ENCODE measurements at places on chromosomes 3 and 15. TPM values are rescaled to one million over a fixed set of nuclear protein-coding genes. Genes with fewer than 3 reads are reported as not detected.
A peak's percentile ranks its signal among the peaks of the same experiment; 100 is the strongest.

DNA sequence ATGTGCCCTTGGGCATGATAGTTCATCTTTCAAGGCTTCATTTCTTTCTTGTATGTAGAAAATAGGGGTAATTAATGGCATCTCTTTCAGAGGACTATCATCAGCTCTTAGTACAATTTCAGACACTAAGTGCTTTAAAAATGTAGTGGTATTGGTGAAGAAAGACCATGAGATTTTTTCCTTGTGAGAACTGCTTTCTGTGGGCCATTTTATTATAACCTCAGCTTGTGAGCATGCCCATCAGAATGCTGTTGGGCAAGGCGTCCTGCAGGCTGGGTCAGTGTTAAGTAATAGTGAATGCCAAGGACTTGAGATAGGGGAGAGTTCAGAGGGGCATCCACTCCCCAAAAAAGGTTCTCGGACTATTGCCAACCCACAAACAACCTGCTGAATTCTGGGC, 187.9 kb downstream of the GHSR start:
- no peak for DNase-seq

- DNase-seq = no peak
These were observed 296.6 kb downstream of the NR2F2 start for GRCh38 chr15:96627031-96627568.

- DNase-seq = no peak
These were observed 15.3 kb downstream of the B3GNT5 start for GRCh38 chr3:183268366-183268765.

DNA sequence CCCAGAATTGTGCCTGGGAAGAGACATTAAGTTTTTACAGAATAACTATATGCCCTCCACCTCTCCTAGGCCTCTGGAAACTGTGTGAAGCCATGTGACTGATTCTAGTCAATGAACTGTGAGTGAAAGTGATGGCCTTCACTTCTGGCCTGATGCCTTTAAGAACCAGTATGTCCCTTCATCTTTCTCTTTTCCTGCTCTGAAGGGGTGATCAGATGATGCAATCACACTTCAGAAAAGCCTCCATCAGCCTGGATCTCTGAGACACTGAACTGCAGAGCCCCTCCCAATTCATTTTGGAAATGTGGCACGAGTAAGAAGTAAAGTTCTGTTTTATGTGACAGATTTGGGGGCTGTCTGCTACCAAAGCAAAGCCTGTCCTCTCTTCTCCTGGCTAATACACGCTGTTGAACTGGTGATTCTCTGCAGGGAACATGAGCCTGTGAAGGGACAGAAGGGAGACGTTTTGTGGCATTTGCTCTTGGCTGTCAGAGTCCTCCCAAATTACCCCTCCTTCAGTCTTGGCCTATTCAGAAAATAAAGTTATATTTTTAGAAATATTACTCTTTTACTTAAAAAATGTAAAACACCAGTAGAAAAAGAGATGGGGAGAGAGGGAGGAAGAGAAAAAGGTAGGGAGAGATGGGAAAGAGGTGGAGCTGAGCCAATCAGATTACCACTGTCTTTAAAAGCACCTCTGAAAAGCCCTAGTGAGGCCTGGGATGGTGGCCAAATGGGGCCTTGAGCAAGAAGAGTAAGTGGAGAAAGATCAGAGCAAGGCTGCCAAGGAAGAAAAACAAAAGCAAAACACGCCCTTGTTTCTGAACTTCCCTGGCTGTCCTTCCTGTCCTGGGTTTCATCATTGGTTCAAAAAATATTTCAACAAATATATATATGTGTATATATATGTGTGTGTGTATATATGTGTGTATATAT, 40.9 kb upstream of the RYK start:
- DNase-seq = no peak

DNA sequence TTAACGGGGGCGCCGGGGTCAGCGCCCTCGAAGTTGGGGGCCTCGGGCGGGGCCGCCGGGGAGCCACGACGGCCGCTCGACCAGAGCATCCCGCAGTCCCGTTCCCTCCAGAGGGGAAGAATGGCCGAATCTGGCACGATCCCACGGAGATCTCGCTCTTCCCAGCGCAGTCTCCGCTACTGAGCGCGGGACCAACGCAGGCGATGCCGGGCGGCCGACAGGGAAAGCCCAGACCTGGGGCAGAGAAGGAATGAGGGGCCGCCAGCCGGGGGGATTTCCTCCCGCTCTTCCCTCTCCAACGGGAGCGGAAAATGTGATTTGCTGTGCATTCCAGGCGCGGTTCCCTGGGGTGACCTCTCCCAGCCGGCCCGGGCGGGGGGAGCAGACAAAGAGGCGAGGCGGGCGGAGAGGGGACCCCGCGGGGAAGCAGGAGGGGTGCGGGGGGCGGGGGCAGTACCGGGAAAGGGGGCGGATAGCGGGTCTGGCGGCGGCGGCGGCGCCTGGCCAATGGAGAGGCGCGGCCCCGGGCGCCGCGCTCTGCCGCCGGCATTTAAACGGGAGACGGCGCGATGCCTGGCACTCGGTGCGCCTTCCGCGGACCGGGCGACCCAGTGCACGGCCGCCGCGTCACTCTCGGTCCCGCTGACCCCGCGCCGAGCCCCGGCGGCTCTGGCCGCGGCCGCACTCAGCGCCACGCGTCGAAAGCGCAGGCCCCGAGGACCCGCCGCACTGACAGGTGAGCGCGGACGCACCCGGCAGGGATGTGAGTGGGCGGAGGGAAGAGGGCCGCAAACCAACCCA, at the start of gene GREM1:
Gene GREM1, plus strand, starts transcription at position 579 of the 801 bp plus-strand sequence. CDS start 12,687 bp downstream, outside the sequence.
- DNase-seq = no peak

- DNase-seq = no peak
These were observed 32.5 kb downstream of the RYR3 start for GRCh38 chr15:33343275-33343674.

DNA sequence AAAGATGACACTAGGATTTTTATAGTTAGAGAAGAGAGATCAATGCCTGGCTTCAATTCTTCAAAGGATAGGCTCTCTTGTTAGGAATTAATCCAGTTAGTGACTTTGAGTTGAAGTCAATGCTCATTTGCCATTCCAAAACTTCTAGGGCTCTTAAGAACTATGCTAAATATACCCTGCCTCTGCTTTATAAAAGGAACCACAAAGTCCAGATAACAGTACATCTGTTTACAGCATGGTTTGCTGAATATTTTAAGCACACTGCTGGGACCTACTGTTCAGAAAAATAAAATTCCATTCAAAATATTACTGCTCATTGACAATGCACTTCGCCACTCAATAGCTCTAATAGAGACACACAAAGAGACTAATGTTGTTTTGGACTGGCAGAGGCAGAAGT, 786.6 kb upstream of the DPPA4 start:
- no peak for DNase-seq

DNA sequence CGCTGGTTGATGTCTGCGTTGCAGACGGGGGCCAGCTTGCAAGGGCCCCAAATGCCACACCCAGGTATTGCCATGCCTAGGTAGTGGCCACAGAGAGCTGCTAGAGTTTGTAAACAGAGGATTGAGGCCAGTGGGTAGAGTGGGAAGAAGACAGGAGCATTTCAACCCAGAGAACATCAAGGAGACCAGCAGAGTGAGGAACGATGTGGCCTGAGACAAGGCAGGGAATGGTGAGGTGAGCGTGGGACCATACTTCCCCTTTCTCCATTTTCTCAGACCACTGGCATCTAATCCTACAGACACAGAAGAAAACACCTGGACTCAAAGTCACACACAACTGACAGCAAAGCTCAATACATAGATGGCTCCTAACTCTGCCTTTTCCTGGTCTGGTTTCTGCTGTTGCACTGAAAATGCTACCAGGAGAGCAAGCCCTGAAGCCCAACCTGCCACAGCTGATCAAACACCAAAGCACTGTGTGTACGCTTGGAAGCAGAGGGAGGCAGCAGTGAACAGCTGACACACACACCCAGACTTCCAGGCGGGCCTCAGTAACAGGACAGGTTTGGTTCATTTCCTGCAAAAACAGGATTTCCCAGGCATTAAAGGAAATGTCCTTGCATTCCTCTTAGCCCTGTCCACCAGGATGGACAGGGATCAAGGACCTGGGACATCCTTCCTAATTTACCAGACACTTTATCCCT, 1.6 kb downstream of the FAM174B start:
- no peak for DNase-seq

DNA sequence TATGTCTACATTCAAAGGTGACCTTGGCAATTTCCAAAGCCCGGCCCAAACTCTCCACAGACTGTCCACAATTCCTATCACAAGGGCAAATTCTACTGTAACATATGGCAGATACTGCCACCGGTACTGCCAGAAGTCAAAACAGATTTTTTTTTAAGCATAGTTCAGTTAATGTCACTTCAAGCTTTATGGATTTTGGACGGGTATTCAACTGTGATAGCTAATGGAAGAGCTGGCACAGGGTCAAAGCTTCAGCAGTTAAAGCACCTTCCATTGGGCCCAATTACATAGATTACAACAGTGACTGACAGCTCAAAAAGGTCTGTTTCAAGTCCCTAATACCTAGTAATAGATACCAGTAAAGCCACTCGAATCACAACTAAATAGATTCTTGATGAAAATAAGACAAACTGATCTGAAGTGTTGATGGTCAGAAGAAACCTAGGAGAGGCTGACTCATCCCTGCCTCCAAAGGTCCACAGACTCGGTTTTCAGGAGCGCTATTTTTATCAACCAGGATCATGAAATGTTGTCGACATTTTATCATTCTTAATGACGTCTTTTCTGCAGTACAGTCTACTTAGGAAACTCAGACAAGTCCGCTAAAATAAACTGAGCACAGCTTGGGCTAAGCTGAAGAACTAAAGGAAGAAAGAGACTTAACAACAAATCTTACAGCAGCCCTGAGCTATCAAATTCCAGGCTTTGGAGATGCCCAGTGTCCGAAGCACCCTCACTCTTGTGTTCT, 38.7 kb downstream of the ANXA2 start:
- no peak for DNase-seq

DNA sequence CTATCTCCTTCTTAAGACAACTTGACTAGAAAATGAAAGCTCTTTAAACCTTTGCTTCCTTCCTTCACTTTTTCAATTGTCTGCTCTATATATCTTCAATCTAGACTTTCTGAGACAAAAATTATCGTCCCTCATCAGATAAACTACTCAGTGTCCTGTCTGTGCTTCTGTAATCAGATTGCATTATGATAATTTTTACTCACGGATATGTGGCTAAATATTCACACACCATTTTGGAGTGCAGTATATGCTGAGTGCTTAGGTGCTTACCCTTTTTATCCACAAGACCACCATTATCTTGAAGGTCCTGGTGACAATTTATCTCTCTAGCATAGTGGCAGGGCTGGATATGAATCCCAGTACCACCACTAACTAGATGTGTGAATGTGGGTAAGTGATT, 1012.3 kb downstream of the TUSC7 start:
- no peak for DNase-seq

DNA sequence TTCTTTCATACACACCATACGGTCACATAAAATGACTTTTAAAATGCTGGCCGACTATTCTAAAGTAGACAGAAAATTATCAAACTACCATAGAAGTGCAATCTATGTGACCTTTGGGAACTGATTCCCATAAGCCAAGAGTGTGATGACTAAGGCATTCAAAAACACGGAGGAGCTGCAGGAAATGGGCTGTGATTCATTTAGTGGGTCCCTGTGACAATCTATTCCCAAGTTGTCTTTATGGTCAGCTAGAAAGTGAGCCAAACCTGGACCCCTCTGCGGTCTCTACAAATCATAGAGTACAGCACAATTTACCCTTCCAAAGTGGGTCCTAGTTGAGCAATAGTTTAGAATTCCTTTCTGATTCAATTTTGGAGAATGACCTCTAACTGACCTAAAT, 251.5 kb upstream of the CBLB start:
- DNase-seq = no peak

- no peak for DNase-seq
These were observed 173.3 kb downstream of the RAB11A start for GRCh38 chr15:66042624-66043023.

GRCh38 chr3:177813322-177813721, 616.0 kb upstream of the TBL1XR1 start:
- DNase-seq = peak; percentile 79

DNA sequence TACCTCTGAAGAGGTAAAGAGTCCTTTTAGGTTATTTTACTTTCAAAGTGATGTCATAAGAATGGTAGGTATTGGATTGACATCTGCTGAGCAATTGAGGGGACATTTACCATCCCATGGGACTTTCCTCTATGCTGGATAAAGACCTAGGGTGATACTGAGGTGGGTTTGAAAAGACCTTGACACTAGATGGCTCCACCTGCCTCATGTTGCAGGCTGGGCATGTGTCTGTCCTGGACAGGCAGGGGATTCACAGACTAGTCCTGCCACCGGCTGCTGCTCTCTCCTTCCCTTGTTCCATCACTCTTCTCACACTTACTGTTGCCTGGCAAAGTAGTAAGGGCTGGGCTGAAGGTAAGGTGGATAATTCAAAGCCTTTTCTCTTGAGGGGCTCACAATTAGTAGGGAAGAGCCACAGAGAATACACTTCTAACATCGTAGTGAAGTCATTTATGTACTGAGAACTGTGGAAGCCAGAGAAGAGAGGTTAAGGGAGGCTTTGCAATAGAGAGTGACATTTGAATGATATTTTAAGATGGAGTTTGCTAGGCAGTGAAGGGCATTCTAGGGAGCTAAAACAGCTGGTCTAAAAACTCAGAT, 27.7 kb downstream of the TRAK1 start:
- DNase-seq = no peak

- DNase-seq = no peak
These were observed 60.3 kb upstream of the HERC1 start for GRCh38 chr15:63893866-63894661.

- no peak for DNase-seq
These were observed 668 bp downstream of the THRB start for GRCh38 chr3:24493746-24494617.

DNA sequence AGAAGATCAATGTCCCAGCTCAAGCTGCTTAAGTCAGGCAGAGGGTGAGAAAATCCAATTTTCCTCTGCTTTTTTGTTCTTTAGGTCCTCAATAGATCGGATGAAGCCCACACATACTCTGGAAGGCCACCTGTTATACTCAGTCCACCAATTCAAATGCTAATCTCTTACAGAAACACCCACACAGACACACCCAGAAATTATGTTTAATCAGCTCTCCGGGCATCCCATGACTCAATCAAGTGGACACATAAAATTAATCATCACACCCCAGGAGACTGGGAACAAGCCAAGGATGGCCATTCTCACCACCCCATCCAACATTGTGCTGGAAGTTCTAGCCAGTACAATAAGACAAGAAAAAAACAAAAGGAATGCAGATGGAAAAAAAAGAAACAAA, 67.8 kb upstream of the SLC24A5 start:
- DNase-seq = no peak

- no peak for DNase-seq
These were observed 620.5 kb upstream of the TBL1XR1 start for GRCh38 chr3:177817751-177818150.

GRCh38 chr3:151306168-151306810, 10.3 kb downstream of the GPR87 start:
- DNase-seq = no peak

The VEPH1 gene
- 261 TPM for total RNA-seq

The SLC2A2 gene
- not detected for total RNA-seq

The PLOD2 gene
- 312 TPM for total RNA-seq

The THBS1 gene
- total RNA-seq = 5,210 TPM

The ACSBG1 gene
- total RNA-seq = not detected

The DAZL gene
- not detected for total RNA-seq

The NUP210 gene
- total RNA-seq = 1.1 TPM

The CD96 gene
- not detected for total RNA-seq

The ARPIN gene
- 13.0 TPM for total RNA-seq

The RASGRP1 gene
- 0.04 TPM for total RNA-seq

The CTSH gene
- total RNA-seq = 14.1 TPM
